ENCODE measurements at places on chromosomes 5 and 9.

GRCh38 chr9:16743375-16743774 is 127.1 kb downstream of the BNC2 start:
- no peak for DNase-seq

- DNase-seq = no peak
Measured at GRCh38 chr9:73805853-73806458, 654.3 kb downstream of the ANXA1 start.

- no peak for DNase-seq
Measured at GRCh38 chr9:6330958-6331634, 2.9 kb downstream of the TPD52L3 start.

- no peak for DNase-seq
Measured at GRCh38 chr9:97535771-97536170, 34.3 kb downstream of the TMOD1 start.

GRCh38 chr5:94028001-94028400 is 286.6 kb upstream of the POU5F2 start:
- DNase-seq = no peak

- no peak for DNase-seq
Measured at GRCh38 chr5:93587597-93588351, 4.8 kb downstream of the NR2F1 start.

Measured in stimulated activated CD4-positive, alpha-beta T cell treated with anti-CD3 and anti-CD28 coated beads, Interleukin-15, amount 100 ng/mL, for 1 hour (primary cell).